ENCODE measurements at places on chromosomes 3 and 15. TPM values are rescaled to one million over a fixed set of nuclear protein-coding genes. Genes with fewer than 3 reads are reported as not detected.

GRCh38 chr3:156598413-156598812, 43.5 kb upstream of the SSR3 start:
- DNase-seq: no peak

GRCh38 chr15:77071305-77072223, 655 bp upstream of the TSPAN3 start:
- DNase-seq: no peak

DNA sequence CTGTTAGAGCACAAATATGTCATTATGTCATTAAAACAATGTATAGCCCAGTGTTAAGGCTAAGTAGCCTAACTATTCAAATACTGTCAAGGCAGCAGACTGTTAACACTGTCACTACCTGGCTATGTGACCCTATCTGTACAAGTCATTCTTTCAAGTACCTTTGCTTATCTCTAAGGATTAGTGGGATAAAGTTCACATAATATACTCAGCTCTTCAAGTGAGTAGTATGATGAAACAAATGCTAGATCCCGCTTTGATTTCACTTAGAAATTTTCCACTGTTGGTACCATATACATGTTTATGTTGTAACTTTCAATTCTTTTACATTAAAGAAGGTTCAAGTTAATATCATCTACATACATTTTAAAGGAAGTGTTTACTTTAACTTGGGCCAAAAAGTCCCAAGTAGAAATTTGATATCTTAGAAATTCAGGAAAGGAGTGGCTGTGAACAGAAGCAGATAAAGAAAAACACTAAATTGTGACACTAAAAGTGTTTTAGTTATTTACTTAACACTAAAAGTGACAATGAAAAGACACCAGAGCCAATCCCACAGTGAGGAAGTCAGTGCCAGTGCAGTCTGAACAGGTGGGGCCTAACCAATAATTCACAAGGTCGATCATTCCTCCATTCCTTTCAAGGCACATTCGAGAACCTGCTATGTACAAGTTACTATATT, 4.8 kb upstream of the RFX7 start:
- DNase-seq: no peak

GRCh38 chr3:171239757-171240503, 213.4 kb upstream of the SLC2A2 start:
- no peak for DNase-seq

DNA sequence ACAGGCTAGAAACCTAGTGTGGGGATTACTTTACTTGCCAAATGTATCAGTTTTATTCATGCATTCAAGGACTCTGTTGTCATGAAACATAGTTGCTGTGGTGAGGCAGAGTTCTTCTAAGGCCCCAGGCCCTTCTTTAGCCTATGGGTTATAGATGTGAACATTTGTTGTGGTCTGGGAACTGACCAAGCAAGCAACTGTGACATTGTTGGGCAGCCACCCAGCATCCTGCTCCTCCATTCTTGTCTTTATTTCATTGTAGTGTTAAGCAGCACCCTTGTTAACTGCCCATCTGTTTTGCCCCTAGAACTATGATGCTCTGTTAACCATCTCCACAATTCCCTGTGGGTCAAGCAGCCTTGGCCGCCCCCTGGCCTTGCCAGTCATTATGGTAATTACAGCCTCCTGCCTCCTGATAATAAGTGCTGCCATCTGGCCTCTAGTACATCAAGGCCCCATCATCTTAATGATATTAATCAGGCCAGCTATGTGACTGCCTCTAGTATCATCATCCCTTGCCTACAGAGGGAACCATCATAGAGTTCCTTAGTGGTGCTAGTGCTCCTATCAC, 12.2 kb upstream of the IFT57 start:
- no peak for DNase-seq

GRCh38 chr3:61354604-61355003, 103.4 kb upstream of the FHIT start:
- no peak for DNase-seq

Gene CCRL2
- 1.7 TPM for total RNA-seq

Data from esophagus muscularis mucosa (tissue), 4 donors.